ENCODE measurements at places on chromosomes 4 and X.

DNA sequence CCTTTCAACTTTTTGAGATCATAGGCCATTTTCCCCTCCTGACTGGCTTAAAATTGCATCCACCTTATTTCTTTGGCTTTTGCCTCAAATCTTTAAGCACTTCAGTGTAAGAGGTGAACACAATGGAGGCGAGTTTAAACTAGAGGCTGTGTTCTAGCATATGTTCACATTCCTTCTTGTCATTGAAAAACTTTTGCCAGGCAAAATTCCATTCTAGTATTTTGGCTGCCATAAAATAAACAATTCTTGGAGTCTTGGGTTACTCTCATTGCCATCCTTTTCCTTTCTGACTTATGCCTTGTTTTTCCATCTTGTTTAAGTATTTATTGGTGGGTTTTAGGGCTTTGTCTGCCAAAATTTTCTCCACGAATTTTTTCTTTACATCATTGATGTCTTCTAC lies 137.3 kb upstream of the ANXA10 start:
- DNase-seq, result no peak

DNA sequence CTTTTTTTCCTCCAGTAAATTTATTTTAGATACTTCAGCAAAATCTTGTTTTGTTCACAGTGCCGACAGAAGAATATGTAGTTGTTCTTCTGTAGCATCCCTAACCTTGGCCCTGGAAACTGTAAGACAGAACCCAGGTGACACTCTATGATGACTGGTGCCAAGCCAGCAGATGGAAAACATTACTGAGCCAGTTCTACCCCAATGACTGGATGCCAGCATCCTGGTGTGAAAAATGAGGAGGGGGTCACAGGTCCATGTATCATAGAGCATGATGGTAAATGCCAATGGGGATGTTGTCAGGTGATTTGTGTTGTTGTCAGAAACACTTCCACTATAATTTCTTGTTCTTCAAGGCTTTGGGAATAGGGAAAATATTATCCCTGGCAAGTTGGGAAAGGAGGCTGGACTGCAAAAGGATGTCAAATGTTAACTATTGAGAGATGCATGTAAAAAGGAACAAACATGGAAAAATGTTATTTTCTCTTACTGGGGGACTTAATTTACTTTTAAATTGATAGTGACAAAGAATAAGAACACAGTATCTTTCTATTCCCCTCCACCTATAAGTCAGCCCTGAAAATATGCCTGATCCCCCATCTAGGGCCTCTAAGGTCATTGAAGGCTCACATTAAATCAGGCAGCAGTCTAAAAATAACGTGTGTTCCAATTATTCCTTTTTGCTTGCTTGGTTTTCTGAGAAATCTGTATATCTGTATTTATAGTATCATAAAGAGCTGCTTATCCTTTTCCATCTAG lies 159.8 kb downstream of the RASL11B start:
- no peak for DNase-seq

GRCh38 chr4:17030543-17030942 lies 132.1 kb upstream of the LDB2 start:
- DNase-seq, result no peak

DNA sequence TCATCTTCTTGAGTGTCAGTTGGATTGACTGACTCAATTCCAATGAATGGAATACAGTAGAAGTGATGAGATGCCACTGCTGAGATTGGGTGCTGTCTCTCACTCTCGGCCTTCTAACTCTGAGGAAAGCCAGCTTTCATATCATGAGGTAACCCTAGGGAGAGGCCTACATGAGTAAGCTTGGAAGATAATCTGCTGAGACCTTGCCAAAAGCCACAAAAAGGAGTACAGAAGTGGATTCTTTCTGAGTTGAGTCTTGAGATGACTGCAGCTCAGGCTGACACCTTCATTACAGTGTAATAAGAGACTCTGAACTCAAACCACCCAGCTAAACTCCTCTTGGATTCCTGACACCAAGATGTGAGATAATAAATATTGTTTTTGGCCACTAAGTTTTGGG lies 537.4 kb upstream of the MAGEB18 start:
- no peak for DNase-seq

DNA sequence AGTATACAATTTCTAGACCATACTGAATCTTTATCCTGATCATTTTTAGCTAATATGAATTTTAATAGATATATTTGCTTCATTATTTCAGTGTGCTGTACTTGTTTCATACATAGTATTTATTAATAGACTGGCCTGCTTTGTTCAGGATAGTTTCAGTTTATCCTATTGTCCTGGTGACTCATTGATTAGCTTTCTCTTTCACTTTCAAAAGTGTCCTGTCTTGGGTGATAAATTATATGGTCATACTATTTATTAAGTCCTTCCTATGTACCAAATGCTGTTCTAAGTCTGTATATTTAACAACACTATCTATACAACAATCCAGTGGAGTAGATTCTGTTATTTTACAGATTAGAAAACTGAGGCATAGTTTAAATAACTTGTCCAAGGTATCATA lies 153.8 kb upstream of the RAPGEF2 start:
- no peak for DNase-seq

GRCh38 chr4:108581083-108581482 lies 39.3 kb upstream of the RPL34 start:
- no peak for DNase-seq

- DNase-seq, result no peak
Observed at GRCh38 chrX:41153448-41153847, 68.2 kb downstream of the USP9X start.

DNA sequence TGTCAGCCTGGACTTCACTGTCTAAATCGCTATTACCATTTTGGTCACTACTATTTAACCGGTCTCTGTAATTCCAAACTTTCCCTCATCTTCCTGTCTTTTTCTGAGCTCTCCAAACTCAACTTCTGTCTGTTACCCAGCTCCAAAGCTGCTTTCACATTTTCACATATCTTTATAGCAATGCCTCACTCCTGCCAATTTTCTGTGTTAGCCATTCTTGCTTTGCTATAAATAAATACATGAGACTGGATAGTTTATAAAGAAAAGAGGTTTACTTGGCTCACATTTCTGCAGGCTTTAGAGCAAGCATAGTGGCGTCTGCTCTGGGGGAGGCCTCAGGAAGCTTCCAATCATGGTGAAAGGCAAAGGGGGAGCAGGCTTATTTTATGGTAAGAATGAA lies 368.3 kb upstream of the GNPDA2 start:
- DNase-seq, result no peak

GRCh38 chr4:189098932-189099696 lies 841.6 kb upstream of the FRG1 start:
- peak; percentile 92 for DNase-seq

DNA sequence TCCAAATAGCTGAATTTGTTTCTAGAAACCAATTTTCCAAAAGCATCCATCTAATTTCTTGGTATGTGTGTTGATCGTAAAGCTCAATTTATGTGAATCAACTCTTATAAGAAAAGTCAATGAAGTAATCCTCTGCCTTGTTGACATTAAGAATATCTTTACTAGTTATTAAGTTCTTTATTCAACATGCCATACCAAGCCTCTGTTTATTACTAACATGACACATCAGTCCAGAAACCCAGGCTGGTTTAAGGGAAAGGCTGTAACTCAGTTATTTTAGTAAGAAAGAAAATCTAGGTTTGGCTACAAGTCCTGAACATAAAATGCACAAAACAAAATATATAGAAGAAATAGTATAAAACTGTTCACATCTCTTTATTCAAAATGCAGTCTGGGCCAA lies 48.0 kb downstream of the KLHL34 start:
- DNase-seq, result no peak

DNA sequence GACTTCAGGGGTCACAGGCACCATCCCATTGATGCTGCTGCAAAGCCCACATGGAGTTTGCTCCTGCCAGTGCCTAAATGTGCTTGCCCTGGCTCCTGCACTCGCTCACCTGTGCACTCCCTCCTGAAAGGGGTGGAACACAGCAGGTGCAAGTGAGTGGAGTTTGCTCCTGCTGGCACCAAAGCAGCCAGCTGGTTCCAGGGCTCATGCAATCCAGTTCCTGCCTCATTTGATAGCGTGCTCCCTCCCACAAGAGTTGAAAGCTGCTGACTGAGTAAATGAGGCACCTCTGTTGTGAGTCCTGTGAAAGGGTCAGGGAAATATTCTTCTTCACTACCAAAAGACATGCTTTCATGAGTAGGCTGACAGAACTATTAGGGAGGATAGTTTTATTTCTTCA lies 30.5 kb downstream of the CXCL8 start:
- no peak for DNase-seq

GRCh38 chrX:18002791-18003190 lies 141.7 kb upstream of the RAI2 start:
- no peak for DNase-seq

GRCh38 chr4:123299212-123299691 lies 97.3 kb upstream of the SPRY1 start:
- DNase-seq, result no peak

- DNase-seq, result no peak
Observed at GRCh38 chrX:120464411-120464810, 4.7 kb downstream of the LAMP2 start.

DNA sequence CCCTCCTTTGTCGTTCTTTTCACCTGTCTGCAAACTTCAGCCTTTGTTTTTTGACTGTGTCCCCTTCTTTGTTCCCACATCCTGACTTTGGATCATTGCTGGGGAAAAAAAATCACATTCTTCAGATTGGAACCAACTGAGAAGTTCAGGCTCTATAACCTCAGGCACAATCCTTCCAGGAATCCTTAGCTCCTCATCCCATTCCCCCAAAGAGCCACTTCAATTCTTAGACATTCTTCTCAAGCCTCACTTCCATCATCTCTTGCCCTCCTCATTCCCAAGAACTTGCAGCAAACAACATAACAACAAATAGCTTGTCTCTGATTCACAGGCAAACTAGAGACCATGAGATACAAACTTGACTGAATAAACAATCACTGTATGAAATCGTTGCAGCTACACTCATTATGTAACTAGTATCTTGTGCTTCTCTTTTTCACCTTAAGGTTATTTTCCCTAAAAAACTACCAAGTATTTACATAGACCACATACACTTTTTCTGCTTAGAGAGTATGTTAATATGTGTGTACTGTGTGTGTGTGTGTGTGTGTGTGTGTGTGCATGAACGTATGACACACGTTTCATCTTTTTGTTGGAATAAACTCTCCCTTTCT lies 26.4 kb upstream of the PGM2 start:
- no peak for DNase-seq
